ENCODE measurements at places on chromosomes 1 and 21. TPM values are rescaled to one million over a fixed set of nuclear protein-coding genes. Genes with fewer than 3 reads are reported as not detected.

- no peak overlapping the region for H3K4me3 ChIP-seq
- no peak overlapping the region for H3K27ac ChIP-seq
- no peak for DNase-seq
- no peaks in the 10 kb centered on the region for H3K27me3 ChIP-seq
- no peaks in the 10 kb centered on the region for H3K4me1 ChIP-seq
- no peaks in the 10 kb centered on the region for H3K36me3 ChIP-seq
Measured at GRCh38 chr1:161350671-161351070, 17.0 kb downstream of the CFAP126 start.

GRCh38 chr1:42962641-42963377 is 4.1 kb upstream of the SLC2A1 start:
- no peak overlapping the region for H3K27ac ChIP-seq
- peaks cover 20% of the 10 kb centered on the region for H3K4me1 ChIP-seq
- H3K27me3 ChIP-seq = no peaks in the 10 kb centered on the region
- DNase-seq = no peak
- no peak overlapping the region for H3K4me3 ChIP-seq

DNA sequence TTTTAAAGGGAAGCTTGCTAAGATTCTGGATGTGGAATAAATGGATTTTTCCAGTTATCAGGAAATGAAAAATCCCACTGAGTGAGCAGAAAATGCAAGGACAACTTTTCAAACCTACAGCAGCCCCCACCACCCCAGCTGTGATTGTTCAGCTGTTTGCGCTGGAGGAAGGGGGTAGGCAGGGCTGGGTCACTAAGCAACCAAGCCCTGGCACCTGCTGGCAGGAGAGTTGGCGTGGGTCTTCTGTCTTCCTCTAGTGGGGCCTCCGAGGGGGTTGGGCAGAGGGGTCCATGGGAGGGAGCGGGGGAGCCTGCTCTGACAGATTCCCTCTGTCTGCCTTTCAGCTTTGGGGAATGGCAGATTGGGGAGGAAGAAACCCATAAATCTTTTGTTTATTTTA is 45.3 kb downstream of the EIF2D start:
- H3K4me3 ChIP-seq = no peak overlapping the region
- H3K27me3 ChIP-seq = no peaks in the 10 kb centered on the region
- H3K27ac ChIP-seq = no peak overlapping the region
- no peaks in the 10 kb centered on the region for H3K4me1 ChIP-seq
- no peaks in the 10 kb centered on the region for H3K36me3 ChIP-seq
- DNase-seq = no peak

DNA sequence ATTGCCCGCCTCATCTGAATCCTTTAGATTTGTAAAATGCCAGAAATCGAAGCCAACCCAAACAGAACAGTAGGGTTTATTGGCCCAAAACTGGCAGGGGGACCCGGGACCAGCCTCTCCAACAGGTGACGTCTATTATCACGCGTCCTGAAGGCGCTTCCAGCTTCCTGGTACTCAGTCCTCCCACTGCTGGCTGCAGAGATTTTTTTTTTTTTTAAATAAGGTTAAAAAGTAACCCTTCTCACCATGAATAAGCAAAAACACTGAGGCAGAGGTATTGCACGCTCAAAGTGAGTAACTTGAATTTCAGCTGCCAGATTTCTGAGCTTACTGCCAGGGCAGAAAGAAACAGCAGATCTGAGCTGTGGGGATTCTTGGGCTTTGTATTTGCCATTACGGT is 54.4 kb upstream of the GCLM start:
- peak; percentile 59 for DNase-seq
- H3K36me3 ChIP-seq = no peaks in the 10 kb centered on the region
- H3K27me3 ChIP-seq = no peaks in the 10 kb centered on the region
- peaks cover 28% of the 10 kb centered on the region for H3K4me1 ChIP-seq
- H3K4me3 ChIP-seq = no peak overlapping the region

GRCh38 chr1:209123601-209124000 is 459.9 kb upstream of the CAMK1G start:
- no peaks in the 10 kb centered on the region for H3K4me1 ChIP-seq
- H3K27me3 ChIP-seq = no peaks in the 10 kb centered on the region
- no peaks in the 10 kb centered on the region for H3K36me3 ChIP-seq
- no peak overlapping the region for H3K4me3 ChIP-seq
- DNase-seq = no peak

AMY1B gene
- not detected for total RNA-seq

GRCh38 chr1:221727146-221728036 is 14.5 kb downstream of the DUSP10 start:
- no peaks in the 10 kb centered on the region for H3K36me3 ChIP-seq

SPRR3 gene
- total RNA-seq = not detected

- H3K27me3 ChIP-seq = no peaks in the 10 kb centered on the region
- H3K36me3 ChIP-seq = no peaks in the 10 kb centered on the region
- DNase-seq = peak; percentile 70
- H3K4me1 ChIP-seq = peaks cover 11% of the 10 kb centered on the region
Measured at GRCh38 chr1:74689621-74690363, 16.2 kb upstream of the ERICH3 start.
